ENCODE measurements at places on chromosomes 5 and 9. TPM values are rescaled to one million over a fixed set of nuclear protein-coding genes. Genes with fewer than 3 reads are reported as not detected.

Gene ANKRD34B
- total RNA-seq, result not detected

Gene SLC6A18
- not detected for total RNA-seq

Gene SH3GL2
- total RNA-seq, result not detected

Gene PCDHA9
- total RNA-seq, result under 0.01 TPM

Gene SERF1A
- total RNA-seq, result 4.4 TPM

Gene PHF2
- 9.2 TPM for total RNA-seq

Gene MOB3B
- under 0.01 TPM for total RNA-seq

Gene CDC25C
- total RNA-seq, result 11.9 TPM

Gene PCDHB9
- total RNA-seq, result under 0.01 TPM

Gene STK32A
- 0.73 TPM for total RNA-seq

Gene PCDHGA11
- 11.8 TPM for total RNA-seq

Gene GRM6
- not detected for total RNA-seq

Gene PCDHAC1
- total RNA-seq, result not detected

Gene PDE6A
- not detected for total RNA-seq

Gene GABRG2
- not detected for total RNA-seq

Gene IGIP
- 3.7 TPM for total RNA-seq

Gene CATSPER3
- total RNA-seq, result under 0.01 TPM

Gene MCIDAS
- not detected for total RNA-seq

Gene RNF183
- total RNA-seq, result under 0.01 TPM

Gene FRRS1L
- total RNA-seq, result not detected

Gene GBGT1
- total RNA-seq, result 1.8 TPM

Gene C6
- total RNA-seq, result 0.37 TPM

Gene TBC1D13
- total RNA-seq, result 8.8 TPM

Gene LRRC19
- total RNA-seq, result not detected

Gene SPINK4
- total RNA-seq, result not detected

Gene PCDHA12
- not detected for total RNA-seq

Measured in subcutaneous preadipocyte (primary cell).